ENCODE measurements at places on chromosomes 1 and 21. TPM values are rescaled to one million over a fixed set of nuclear protein-coding genes. Genes with fewer than 3 reads are reported as not detected.

WNT2B gene
- under 0.01 TPM for total RNA-seq

FBLIM1 gene
- total RNA-seq, result 75.5 TPM

RBBP4 gene
- 83.0 TPM for total RNA-seq

RORC gene
- total RNA-seq, result not detected

SMG7 gene
- total RNA-seq, result 8.6 TPM

TSPAN1 gene
- total RNA-seq, result not detected

TNFSF18 gene
- total RNA-seq, result 0.12 TPM

IQGAP3 gene
- 35.5 TPM for total RNA-seq

KIF17 gene
- not detected for total RNA-seq

RASAL2 gene
- 5.6 TPM for total RNA-seq

LHX4 gene
- 0.20 TPM for total RNA-seq

HMGCS2 gene
- total RNA-seq, result not detected

MARK1 gene
- 3.7 TPM for total RNA-seq

S100A12 gene
- not detected for total RNA-seq

CD84 gene
- not detected for total RNA-seq

HSD3B2 gene
- not detected for total RNA-seq

LCE1D gene
- total RNA-seq, result not detected

GJB3 gene
- total RNA-seq, result not detected

ATAD3C gene
- total RNA-seq, result not detected

SPRR2G gene
- total RNA-seq, result not detected

CD1D gene
- 0.36 TPM for total RNA-seq

DSTYK gene
- total RNA-seq, result 4.4 TPM

SPATA45 gene
- total RNA-seq, result not detected

PTGS2 gene
- 2.4 TPM for total RNA-seq

ARL8A gene
- total RNA-seq, result 18.9 TPM

CLCA1 gene
- not detected for total RNA-seq

MCOLN3 gene
- 0.48 TPM for total RNA-seq

NBPF6 gene
- total RNA-seq, result 2.5 TPM

NCAM2 gene
- total RNA-seq, result 0.12 TPM

MAN1C1 gene
- 2.8 TPM for total RNA-seq

SPRR2E gene
- total RNA-seq, result not detected

SEMA4A gene
- total RNA-seq, result 0.20 TPM

CDC42BPA gene
- total RNA-seq, result 24.2 TPM

UBE2U gene
- total RNA-seq, result not detected

OR2G6 gene
- total RNA-seq, result not detected

VWA5B1 gene
- not detected for total RNA-seq

ANKRD35 gene
- total RNA-seq, result 0.12 TPM

PDPN gene
- total RNA-seq, result 1.6 TPM

OLFML2B gene
- 20.3 TPM for total RNA-seq

C8B gene
- total RNA-seq, result not detected

MROH9 gene
- total RNA-seq, result not detected

ETNK2 gene
- 10.4 TPM for total RNA-seq

Data from RPMI7951 (cell line).